ENCODE measurements at places on chromosomes 3 and 15. TPM values are rescaled to one million over a fixed set of nuclear protein-coding genes. Genes with fewer than 3 reads are reported as not detected.
A peak's percentile ranks its signal among the peaks of the same experiment; 100 is the strongest.

DNA sequence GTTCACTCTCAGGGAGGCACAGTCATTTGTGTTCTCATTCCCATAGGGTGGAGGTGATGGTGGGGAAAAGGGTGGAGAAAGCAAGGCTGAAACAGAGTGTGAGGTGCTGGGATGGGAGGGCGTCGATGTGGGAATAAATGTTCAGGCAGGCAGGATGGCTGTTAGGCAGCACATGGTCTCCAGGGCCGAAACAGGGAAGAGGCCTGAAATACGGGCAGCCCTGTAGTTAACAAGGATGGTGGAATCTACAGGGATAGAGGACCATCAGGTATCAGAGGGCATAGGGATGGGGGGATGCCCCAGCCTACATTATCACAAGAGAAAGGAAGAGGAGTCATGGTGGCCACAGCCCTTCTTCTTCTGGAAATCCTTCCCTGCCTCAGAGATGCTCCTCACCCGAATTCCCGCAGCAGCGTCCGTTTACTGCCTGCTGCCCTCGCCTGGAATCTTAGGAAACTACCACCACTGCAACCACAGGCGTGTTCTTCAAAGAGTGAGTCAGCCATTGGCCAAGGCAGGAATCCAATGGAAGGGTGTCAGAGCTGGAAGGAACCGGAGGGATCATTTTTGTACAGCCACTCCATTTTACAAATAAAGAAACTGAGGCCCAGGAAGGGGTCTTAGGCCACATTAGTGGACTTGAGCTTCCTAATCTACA is 49.7 kb upstream of the POMGNT2 start:
- no peak overlapping the region for H3K4me3 ChIP-seq
- H3K27me3 ChIP-seq, result peaks cover 15% of the 10 kb centered on the region
- DNase-seq, result peak; percentile 68
- no peak overlapping the region for H3K27ac ChIP-seq
- no peaks in the 10 kb centered on the region for H3K4me1 ChIP-seq

Gene MUSTN1
- 2.2 TPM for total RNA-seq

- peak; percentile 68 for DNase-seq
- peaks cover 22% of the 10 kb centered on the region for H3K4me1 ChIP-seq
- no peak overlapping the region for H3K27ac ChIP-seq
- H3K27me3 ChIP-seq, result no peaks in the 10 kb centered on the region
- H3K36me3 ChIP-seq, result no peaks in the 10 kb centered on the region
Observed at GRCh38 chr3:64888840-64889392, 201.1 kb upstream of the ADAMTS9 start.

DNA sequence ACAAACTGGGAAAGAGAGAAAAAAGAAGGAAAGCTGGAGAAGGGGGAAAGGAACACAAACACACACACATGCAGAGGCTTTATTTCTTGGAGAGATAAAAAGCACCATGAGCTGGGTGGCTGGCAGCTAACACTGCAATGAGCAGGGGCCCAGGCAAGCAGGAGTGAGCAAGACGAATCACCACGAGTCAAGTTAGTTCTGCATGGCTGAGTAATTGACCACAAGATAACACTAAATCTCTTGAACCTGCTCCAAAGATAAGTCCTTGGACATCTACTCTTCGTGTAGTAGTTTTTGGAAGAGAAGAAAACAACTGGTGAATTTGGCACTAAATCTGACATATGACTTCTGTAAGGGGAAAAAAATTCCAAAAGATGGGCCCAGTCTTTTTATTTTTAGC is 100.9 kb downstream of the MYO5A start:
- no peak overlapping the region for H3K4me3 ChIP-seq
- H3K36me3 ChIP-seq, result peaks cover 1% of the 10 kb centered on the region
- no peak for DNase-seq
- H3K27me3 ChIP-seq, result no peaks in the 10 kb centered on the region

- H3K4me1 ChIP-seq, result peaks cover 19% of the 10 kb centered on the region
- no peaks in the 10 kb centered on the region for H3K36me3 ChIP-seq
- no peaks in the 10 kb centered on the region for H3K27me3 ChIP-seq
- H3K4me3 ChIP-seq, result no peak overlapping the region
Observed at GRCh38 chr15:39304931-39305728, 275.7 kb upstream of the THBS1 start.

DNA sequence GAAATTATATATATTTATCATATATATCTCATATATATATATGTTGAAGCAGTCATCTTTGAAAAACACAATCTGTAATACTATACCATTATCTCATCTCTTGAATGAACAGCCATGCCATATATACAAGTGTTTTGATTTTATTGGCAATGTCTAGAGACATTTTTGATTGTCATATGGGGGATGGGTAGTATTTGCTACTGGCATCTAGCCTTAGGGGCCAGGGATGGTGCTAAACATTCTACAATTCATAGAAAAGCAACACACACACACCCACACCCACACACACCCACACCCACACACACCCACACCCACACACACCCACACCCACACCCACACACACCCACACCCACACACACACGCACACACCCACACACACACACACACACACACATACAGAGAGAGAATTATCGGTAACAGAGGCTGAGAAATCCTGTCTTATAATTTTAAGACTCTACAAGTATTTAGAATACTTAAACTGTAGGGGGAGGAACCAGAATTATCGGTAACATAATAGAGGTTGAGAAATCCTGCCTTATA is 11.1 kb upstream of the PIK3R4 start:
- H3K27ac ChIP-seq, result no peak overlapping the region
- no peaks in the 10 kb centered on the region for H3K4me1 ChIP-seq
- no peak for DNase-seq
- H3K27me3 ChIP-seq, result no peaks in the 10 kb centered on the region

Gene SNTN
- not detected for total RNA-seq

DNA sequence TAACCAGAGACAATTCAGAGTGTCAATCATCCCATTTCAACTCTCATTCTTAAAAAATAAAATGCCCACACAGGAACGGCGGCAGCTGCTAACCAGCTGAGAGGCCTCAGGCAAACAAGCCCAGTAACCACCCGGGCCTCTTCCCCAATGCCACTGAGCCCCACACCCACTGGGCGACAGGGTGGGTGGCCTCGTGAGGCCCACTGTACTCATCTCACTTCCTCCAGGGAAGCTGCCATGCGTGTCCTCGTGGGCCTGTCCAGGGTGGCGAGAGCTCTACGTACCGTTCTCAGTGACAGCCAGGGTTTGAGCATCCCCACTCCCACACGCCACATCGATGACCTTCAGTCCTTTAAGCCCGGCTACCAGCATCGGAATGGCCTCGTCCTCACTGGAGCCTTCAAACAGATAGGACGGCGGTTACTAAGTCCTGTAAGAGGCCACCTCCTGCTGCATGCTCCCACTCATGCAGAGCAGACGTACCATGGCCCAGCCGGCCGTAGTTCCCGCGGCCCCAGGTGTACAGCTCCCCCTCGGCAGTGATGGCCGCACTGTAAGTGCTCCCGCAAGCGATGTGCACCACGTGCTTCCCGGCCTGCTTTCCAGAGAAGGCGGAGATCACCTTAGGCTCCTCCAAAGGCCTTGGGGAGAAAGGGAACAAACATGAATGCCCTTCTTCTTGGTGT is 56.5 kb downstream of the HERC2 start:
- DNase-seq, result no peak
- peaks cover 5% of the 10 kb centered on the region for H3K4me1 ChIP-seq
- peaks cover 24% of the 10 kb centered on the region for H3K36me3 ChIP-seq
- H3K4me3 ChIP-seq, result no peak overlapping the region
- H3K27me3 ChIP-seq, result no peaks in the 10 kb centered on the region

GRCh38 chr3:191330530-191331048 is 263 bp upstream of the UTS2B start:
- no peaks in the 10 kb centered on the region for H3K27me3 ChIP-seq
- DNase-seq, result peak; percentile 79
- H3K36me3 ChIP-seq, result no peaks in the 10 kb centered on the region
- H3K27ac ChIP-seq, result peak overlapping the region; percentile 94
- H3K4me1 ChIP-seq, result peaks cover 55% of the 10 kb centered on the region
- peak overlapping the region; percentile 96 for H3K4me3 ChIP-seq

DNA sequence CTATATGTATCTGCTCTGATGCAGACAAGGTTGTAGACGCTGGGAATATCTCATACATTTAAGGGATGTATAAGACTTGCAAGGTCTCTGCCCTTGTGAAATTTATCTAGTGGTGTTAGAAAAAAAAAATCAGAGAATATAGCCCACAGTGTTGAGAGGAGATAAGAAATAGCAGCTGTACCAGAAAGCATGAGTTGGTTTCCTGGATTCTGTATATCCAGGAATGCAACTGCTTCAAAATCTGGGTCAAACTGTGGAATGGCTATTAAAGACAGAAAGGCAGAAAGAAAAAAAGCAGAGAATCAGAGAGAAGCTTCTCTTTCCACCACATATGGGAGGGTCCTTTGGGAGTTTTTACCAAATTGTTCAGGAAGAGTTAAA is 1.5 kb upstream of the TMEM212 start:
- no peak overlapping the region for H3K4me3 ChIP-seq
- peaks cover 48% of the 10 kb centered on the region for H3K4me1 ChIP-seq
- H3K36me3 ChIP-seq, result no peaks in the 10 kb centered on the region
- no peaks in the 10 kb centered on the region for H3K27me3 ChIP-seq
- DNase-seq, result peak; percentile 85
- peak overlapping the region; percentile 52 for H3K27ac ChIP-seq

Data from endothelial cell of umbilical vein (primary cell).